ENCODE measurements at places on chromosomes 12 and 14. TPM values are rescaled to one million over a fixed set of nuclear protein-coding genes. Genes with fewer than 3 reads are reported as not detected.

MUCL1 gene
- total RNA-seq, result not detected

DPF3 gene
- total RNA-seq, result 1.0 TPM

- no peaks in the 10 kb centered on the region for H3K27me3 ChIP-seq
- no peaks in the 10 kb centered on the region for H3K36me3 ChIP-seq
- DNase-seq, result no peak
- no peaks in the 10 kb centered on the region for H3K4me1 ChIP-seq
- no peak overlapping the region for H3K4me3 ChIP-seq
Observed at GRCh38 chr14:21999402-21999801, 325.8 kb upstream of the OR4E1 start.

- peak overlapping the region; percentile 100 for H3K27ac ChIP-seq
- DNase-seq, result no peak
- peak overlapping the region; percentile 97 for H3K4me3 ChIP-seq
Observed at GRCh38 chr14:35401422-35402265, 2.9 kb downstream of the NFKBIA start.

- no peaks in the 10 kb centered on the region for H3K4me1 ChIP-seq
- H3K4me3 ChIP-seq, result no peak overlapping the region
- no peaks in the 10 kb centered on the region for H3K36me3 ChIP-seq
- no peak for DNase-seq
Observed at GRCh38 chr14:49924852-49925251, 32.0 kb downstream of the ARF6 start.

- no peak overlapping the region for H3K4me3 ChIP-seq
- no peak overlapping the region for H3K27ac ChIP-seq
- H3K4me1 ChIP-seq, result no peaks in the 10 kb centered on the region
- no peaks in the 10 kb centered on the region for H3K27me3 ChIP-seq
Observed at GRCh38 chr14:56633544-56633943, 53.9 kb downstream of the TMEM260 start.
